ENCODE measurements at places on chromosomes 12 and 14. TPM values are rescaled to one million over a fixed set of nuclear protein-coding genes. Genes with fewer than 3 reads are reported as not detected.

GRCh38 chr14:99698642-99699041, 14.5 kb downstream of the CYP46A1 start:
- peak; percentile 15 for DNase-seq
- no peak overlapping the region for H3K27ac ChIP-seq
- peaks cover 11% of the 10 kb centered on the region for H3K4me1 ChIP-seq
- peaks cover 15% of the 10 kb centered on the region for H3K27me3 ChIP-seq
- no peak overlapping the region for H3K4me3 ChIP-seq

GRCh38 chr12:38053113-38053512, 263.5 kb upstream of the ALG10B start:
- H3K4me1 ChIP-seq, result no peaks in the 10 kb centered on the region
- H3K27me3 ChIP-seq, result no peaks in the 10 kb centered on the region
- no peak for DNase-seq
- no peaks in the 10 kb centered on the region for H3K36me3 ChIP-seq
- H3K27ac ChIP-seq, result no peak overlapping the region

DNA sequence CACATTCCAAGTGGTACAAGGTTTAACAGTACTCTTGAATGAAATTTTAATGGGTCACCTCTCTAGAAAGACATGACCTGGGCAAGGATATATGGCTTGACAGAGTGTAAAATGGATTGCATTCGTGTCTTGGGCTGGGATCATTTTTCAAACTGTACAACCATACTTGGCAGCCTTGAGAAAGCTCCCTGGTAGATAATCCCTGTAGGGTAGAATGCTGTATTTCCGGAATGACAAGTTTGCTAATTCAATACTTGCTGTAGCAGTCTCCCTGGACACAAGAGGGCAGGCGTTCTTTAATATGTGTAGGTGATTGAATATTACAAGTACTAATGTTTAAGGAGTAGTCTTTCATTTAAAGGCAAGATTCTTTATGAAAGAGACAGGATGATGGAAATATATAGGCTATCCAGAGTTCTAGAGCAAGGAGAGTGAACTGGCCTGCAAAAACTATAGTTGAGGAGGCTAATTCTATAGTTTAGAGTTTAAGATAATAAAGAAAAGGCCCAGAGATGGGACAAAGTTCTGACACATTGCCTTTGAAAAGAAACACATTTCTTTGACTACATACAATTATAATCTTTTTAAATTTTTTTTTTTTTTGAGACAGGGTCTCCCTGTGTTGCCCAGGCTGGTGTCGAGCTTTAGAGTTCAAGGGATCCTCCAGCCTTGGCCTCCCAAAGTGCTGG, 53.4 kb downstream of the PLBD1 start:
- no peak for DNase-seq
- peaks cover 3% of the 10 kb centered on the region for H3K27me3 ChIP-seq
- no peaks in the 10 kb centered on the region for H3K36me3 ChIP-seq
- no peak overlapping the region for H3K4me3 ChIP-seq
- H3K4me1 ChIP-seq, result no peaks in the 10 kb centered on the region
- H3K27ac ChIP-seq, result no peak overlapping the region

GRCh38 chr12:26044007-26044394, 80.8 kb downstream of the BHLHE41 start:
- no peaks in the 10 kb centered on the region for H3K36me3 ChIP-seq
- DNase-seq, result no peak
- H3K27ac ChIP-seq, result no peak overlapping the region
- H3K27me3 ChIP-seq, result peaks cover 14% of the 10 kb centered on the region
- H3K4me3 ChIP-seq, result no peak overlapping the region

GRCh38 chr14:103522649-103523574, at the start of gene CKB:
Gene CKB, minus strand, starts transcription at chr14:103522830. Its CDS starts 337 bp downstream, at chr14:103522493.
- no peak within 1 kb of the TSS for H3K27ac ChIP-seq
- H3K4me1 ChIP-seq, result peaks cover 34% of the 10 kb centered on the region
- no peak for DNase-seq
- H3K36me3 ChIP-seq, result no peaks in the 10 kb centered on the region

- H3K27ac ChIP-seq, result peak overlapping the region; percentile 60
- H3K4me1 ChIP-seq, result no peaks in the 10 kb centered on the region
- H3K27me3 ChIP-seq, result no peaks in the 10 kb centered on the region
- no peak overlapping the region for H3K4me3 ChIP-seq
Observed at GRCh38 chr14:22314183-22314820, 274.7 kb downstream of the DAD1 start.

GRCh38 chr14:104799244-104800014, 1.5 kb upstream of the ZBTB42 start:
- peak; percentile 34 for DNase-seq
- peak overlapping the region; percentile 26 for H3K4me3 ChIP-seq
- peaks cover 10% of the 10 kb centered on the region for H3K27me3 ChIP-seq
- H3K36me3 ChIP-seq, result peaks cover 2% of the 10 kb centered on the region

DNA sequence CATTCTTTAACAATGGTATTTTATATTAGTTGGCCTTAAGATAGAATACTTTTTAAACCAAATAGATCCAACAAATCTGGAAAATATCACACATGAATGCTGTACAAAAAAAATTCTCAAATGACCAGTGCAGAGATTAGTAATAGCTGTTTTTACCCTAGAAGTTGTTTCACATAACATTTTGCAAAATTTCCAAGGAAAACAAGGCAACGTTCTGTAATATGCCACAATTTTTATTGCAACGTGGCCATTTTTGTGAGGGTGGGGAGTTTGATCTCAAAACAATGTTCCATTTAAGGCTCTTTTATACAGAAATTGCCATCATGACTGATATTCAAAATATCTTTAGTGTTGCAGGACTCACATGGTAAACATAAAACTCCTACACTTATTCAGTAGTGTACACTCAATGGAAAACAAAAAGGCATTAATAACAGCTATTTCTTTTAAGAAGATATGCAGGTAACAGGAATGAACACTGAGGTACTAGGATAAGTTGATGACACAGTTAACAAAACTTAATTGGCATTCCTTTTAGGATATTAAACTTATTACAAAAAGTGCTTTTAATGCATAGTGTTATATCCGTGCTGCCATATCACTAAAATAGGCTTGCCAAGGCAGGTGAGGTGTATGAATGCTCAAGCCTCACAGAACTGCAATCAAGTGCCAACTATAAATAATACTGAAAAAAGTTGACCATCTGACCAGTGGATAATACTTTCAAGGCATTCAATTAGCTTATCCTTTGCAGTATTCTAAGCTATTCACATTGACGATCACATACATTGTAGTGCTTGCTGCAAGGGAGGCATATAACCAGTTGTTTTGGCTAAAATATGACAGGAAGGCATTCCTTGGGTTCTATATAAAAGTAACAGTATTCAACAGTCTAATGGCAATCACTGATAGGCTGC, 2.3 kb downstream of the CFL2 start:
- no peak for DNase-seq
- H3K27ac ChIP-seq, result no peak overlapping the region
- peaks cover 21% of the 10 kb centered on the region for H3K36me3 ChIP-seq
- no peak overlapping the region for H3K4me3 ChIP-seq
- H3K4me1 ChIP-seq, result peaks cover 19% of the 10 kb centered on the region
- peaks cover 3% of the 10 kb centered on the region for H3K27me3 ChIP-seq

- no peaks in the 10 kb centered on the region for H3K4me1 ChIP-seq
- H3K27ac ChIP-seq, result no peak overlapping the region
- no peak overlapping the region for H3K4me3 ChIP-seq
- H3K36me3 ChIP-seq, result no peaks in the 10 kb centered on the region
- DNase-seq, result no peak
Observed at GRCh38 chr12:32448586-32448985, 49.2 kb downstream of the FGD4 start.

DNA sequence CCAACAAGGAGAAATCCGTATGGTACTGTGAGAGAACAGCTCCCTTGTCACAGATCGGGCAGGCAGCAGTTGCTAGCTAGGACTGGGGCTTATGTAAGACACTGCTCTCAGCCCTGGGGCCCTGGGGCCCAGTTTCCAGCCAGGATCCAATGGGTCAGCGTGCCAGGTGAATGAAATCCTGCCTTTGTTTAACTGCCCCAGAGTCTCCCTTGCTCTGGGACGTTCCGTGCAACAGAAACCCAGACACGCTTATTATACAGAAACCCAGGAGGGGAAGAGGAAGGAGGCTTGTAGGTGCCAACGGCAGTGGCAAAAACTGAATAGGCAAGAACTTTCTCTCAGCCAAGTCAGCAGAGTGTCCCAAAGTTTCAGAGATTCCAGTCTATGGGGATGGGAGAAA, 110.6 kb downstream of the DIO2 start:
- no peaks in the 10 kb centered on the region for H3K36me3 ChIP-seq
- H3K4me1 ChIP-seq, result no peaks in the 10 kb centered on the region
- no peak for DNase-seq

- H3K4me3 ChIP-seq, result no peak overlapping the region
- peaks cover 9% of the 10 kb centered on the region for H3K27me3 ChIP-seq
- DNase-seq, result no peak
- no peak overlapping the region for H3K27ac ChIP-seq
Observed at GRCh38 chr12:96078231-96079135, 43.1 kb upstream of the LTA4H start.

LRRC74A gene
- total RNA-seq, result not detected

KRT73 gene
- total RNA-seq, result 0.91 TPM

GLT1D1 gene
- total RNA-seq, result not detected

DERA gene
- total RNA-seq, result 23.1 TPM

IFI27L2 gene
- 65.2 TPM for total RNA-seq

Measured in activated CD8-positive, alpha-beta T cell treated with anti-CD3 and anti-CD28 coated beads, Interleukin-2, amount 10 ng/mL, durations not matched to agents 7 days and 5 days (primary cell).